ENCODE measurements at places on chromosomes 7 and 10.

DNA sequence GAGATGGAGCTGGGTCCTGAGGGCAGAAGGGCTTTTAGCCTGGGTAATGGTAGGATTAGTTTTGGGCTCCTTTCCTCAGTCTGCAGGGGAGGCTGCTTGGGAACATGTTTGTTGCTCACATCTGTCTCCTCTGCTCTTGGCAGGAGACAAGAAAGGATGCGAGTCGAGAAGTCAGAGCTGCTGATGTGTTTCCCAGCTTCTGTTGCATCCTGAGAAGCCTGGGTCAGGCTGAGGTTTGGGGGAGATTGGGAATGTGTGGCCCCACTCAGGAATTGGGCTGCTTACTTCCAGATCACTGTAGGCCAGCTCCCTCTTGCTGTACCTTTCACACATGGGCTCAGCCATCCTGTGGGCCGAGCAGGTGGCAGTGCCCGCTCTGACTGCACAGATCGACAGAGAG, 79.2 kb downstream of the CCNY start:
- DNase-seq: no peak

DNA sequence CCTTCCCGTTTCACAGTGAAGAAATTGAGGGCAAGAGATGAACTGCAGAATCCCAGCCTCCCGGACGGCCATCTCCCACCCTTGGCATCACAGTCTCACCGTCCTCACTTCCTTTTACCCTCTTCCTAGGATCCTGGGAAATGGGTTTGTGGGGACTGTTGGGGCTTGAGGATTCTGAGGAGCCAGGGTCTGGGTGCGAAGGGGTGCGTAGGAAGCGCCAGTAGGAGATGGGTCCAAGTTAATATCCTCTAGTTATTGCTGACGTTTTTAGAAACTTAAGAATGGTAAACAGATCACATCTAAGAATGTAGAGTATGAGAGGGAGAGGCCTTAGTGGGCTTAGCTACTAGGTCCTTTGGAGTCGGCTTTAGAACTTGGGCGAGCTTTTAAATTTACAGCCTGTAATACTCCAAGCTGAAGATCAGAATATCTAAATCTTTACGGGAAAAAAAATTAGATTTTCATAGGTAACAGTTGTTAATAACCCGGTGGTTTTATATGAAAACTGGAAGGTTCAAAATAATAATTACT, 696 bp downstream of the MALSU1 start:
- DNase-seq: no peak

DNA sequence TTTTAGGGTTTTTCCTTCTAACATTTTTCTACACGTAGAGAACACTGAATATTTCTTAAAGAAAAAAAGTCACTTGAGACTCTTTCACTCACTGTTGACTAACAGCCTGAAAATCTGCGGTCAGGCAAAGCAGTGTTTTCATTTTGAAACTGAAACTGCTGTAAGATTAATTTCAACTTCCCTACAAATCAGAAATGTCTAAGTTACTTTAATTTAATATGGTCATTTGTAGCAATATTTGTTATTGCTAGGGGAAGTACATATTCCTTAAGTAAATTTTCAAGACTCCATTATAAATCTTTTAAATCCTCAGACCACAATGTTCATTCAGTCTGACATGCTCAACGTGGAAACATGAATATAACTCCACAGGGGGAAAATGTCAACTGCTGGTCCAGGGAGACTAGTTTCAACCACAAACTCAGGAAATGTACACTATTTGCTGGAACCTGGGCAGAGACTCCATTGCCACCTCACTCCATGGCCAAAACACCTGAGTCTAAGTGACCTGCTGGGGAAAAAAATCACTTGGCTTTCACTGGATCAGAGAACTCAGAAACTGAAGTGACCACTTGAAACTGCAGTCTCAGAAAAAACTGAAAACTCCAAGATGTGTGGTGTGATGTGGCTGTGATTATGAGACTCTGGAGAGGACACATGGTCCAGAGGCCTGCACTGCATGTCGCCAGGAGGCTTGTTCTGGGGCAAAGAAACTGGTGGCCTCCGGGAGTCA, 161.2 kb downstream of the TAX1BP1 start:
- no peak for DNase-seq

DNA sequence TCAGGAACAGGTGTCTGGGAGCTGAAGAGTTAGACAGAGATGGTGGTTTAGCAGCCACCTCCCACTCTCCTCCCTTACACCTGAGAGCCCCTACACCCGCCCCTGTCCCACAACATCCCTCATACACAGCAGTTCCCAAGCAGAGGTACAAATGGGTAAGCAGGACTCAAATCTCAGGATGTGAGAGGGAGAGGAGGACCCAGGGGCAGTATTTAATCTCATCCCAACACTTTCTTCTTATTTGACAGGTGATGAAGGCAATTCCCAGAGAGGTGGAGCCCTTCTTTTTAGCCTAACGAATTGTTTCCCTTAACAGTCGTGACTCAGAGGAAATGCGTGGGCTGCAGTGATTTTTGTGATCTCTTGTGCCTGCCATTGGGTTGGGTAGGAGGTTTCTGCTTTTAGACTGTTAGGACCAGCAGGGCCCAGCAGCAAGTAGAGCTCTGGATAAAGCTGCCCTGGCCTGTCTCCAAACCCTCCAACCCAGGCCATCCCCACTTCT, 191.3 kb downstream of the HECW1 start:
- no peak for DNase-seq

GRCh38 chr7:145986248-145986874, 130.2 kb upstream of the CNTNAP2 start:
- DNase-seq: no peak

GRCh38 chr10:58609532-58610150, 97.0 kb downstream of the BICC1 start:
- no peak for DNase-seq

- no peak for DNase-seq
Observed at GRCh38 chr10:811379-812175, 119.9 kb downstream of the LARP4B start.

GRCh38 chr10:78416031-78417011, 382.7 kb downstream of the RPS24 start:
- DNase-seq: no peak

GRCh38 chr10:13505052-13505680, 23.6 kb downstream of the BEND7 start:
- DNase-seq: no peak

GRCh38 chr7:23594879-23595604, 2.1 kb upstream of the CCDC126 start:
- DNase-seq: peak; percentile 4

GRCh38 chr7:45253368-45253767, 95.8 kb downstream of the RAMP3 start:
- DNase-seq: no peak

DNA sequence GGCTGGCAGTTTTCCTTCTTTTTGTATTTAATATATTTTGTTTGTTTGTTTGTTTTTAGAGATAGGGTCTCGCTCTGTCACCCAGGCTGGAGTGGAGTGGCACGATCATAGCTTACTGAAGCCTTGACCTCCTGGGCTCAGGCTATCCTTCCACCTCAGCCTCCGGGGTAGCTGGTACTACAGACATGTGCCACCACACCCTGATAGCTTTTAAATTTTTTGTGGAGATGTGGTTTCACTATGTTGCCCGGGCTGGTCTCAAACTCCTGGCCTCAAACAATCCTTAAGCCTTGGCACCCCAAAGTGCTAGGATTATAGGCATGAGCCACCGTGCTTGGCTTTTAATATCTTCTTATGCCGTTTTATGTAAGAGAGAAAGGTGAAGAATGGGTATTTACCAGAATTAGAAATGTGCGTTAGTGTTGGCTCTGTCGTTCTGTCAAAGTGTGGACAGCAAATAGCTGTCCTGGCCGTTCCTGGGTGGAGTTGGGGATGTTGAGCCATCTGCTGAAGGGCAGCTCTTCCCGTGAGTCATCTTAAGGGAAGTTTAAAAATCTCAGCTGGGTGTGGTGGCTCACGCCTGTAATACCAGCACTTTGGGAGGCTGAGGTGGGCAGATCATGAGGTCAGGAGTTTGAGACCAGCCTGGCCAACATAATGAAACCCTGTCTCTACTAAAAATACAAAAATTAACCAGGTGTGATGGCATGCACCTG, 14.8 kb downstream of the OGDH start:
- DNase-seq: no peak

DNA sequence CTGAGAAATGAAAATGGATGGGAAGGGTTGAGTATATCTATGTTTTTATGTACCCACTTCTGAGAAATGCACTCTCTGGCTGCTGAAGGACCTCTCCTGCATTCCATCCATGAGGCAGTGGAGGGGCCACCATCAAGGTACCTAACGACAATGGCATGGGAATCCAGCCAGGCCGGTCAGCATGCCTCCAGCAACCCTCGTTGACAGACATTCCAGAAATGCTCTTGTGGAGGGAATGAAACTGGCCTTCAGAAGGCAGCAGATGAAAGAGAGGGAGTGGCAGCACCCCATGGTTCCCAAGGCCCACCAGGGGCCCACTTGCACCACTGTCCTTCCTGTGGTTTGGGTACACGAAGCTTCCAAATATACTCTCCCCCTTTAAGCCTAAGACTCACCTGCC, 269.0 kb downstream of the ARHGAP12 start:
- DNase-seq: no peak

DNA sequence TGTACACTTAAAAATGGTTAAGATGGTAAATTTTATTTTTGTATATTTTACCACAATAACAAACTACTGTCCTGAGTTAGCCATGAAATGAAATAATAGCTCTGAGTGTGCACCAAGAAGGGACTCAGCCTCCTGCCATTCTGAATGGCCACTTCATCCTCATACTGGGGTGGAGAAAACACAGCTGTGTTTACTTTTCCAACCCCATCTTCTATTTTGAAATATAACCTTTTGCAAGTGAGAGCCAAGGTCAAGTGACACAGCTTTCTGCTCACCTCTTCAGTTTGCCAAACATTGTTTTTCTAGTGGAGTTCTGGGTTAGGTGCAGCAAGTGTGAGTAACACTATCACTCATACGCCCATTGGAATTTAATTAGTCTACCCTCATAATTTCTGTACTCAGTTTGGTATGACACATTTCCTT, 107.4 kb upstream of the GLCCI1 start:
- DNase-seq: no peak

DNA sequence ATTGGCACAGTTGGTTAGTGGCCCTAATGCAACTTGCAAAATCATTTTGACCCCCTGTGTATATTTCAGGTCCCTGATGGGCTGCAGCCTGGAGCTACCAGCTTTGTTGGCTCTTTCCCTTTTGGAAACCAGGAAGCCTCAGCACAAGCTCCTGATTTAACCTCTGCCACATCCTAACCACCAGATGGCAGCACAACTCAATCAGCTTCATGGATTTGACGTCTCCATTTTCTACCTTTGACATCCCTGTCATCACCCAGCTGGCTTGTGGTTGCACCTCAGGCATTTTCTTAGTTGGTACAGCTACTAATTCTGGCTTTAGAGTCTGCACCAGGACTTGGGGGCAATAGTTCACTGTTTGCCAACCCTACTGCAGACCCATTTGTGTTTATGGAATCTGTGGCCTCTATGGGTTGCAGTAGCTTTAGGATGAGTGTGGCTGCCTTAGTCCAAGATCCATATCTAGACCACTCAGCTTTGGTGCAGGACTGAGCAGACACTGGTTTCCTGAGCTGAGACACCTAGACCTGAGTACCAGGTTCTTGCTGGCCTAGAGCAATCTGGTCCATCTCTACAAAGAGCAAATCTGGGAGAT, 456.2 kb downstream of the REEP3 start:
- no peak for DNase-seq

- no peak for DNase-seq
Observed at GRCh38 chr7:84231157-84231556, 36.6 kb upstream of the SEMA3A start.

GRCh38 chr10:95254629-95255028, 36.2 kb downstream of the PDLIM1 start:
- no peak for DNase-seq

DNA sequence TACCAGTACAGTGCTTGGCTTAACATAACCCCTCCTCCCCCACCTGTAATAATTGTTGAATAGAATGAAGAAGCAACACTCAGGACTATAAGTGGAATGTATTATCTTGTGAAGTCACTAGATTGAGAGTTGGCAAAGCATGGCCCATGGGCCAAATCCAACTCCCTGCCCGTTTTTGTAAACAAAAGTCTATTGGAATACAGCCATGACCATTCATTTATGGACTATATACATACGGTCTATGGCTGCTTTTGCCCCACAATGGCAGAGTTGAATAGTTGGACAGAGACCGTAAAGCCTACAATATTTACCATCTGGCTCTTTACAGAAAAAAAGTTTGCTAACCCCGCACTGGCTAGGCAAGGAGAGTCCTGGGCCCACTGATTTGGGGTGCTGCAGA, 48.1 kb upstream of the CYCS start:
- no peak for DNase-seq

DNA sequence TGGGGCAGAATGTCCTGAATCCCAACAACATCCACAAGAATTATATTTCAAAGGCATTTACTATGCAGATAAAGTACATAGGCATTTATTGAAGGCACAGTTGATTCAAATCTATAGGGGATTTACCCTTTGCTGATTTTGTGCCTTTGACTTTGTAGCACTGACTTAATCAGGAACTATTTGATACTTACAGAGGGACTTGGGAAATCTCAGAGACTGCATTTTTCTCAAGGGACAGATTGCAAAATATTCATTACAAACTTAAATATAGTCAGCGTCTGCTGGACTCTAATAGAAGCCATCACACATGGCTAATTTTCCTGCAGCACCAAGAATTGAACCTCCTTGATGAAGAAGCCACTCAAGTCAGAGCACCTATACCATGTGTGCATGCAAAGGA, 44.9 kb downstream of the FAS start:
- no peak for DNase-seq

- DNase-seq: no peak
Observed at GRCh38 chr7:140231771-140232491, 55.1 kb upstream of the KDM7A start.

- no peak for DNase-seq
Observed at GRCh38 chr10:132059760-132060508, 5.8 kb upstream of the JAKMIP3 start.

DNA sequence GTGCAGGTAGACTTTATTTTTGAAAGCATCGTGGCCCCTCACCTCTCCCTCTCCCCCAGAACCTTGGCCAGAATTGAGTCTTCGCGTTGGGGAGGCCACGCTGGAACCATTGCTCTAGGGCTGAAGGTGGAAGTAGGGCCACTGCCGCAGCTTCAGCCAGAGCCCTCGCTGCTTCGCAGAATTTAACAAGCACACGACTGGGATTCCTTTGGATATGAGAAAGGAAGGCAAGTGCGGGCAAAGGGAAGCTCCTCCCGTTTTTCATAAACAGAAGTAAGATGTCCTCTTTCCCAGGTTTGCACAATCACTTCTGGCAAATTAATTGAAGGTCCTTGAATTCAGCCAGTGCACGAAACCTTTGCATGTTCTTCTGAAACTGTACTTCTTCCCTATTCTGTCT, 168.1 kb downstream of the CCDC3 start:
- DNase-seq: no peak

Data from activated T-helper 1 cell treated with anti-CD3 and anti-CD28 coated beads, Interleukin-2, amount 50 U/mL, for 16 hours (primary cell).